ENCODE measurements at places on chromosomes 3 and 15.

DNA sequence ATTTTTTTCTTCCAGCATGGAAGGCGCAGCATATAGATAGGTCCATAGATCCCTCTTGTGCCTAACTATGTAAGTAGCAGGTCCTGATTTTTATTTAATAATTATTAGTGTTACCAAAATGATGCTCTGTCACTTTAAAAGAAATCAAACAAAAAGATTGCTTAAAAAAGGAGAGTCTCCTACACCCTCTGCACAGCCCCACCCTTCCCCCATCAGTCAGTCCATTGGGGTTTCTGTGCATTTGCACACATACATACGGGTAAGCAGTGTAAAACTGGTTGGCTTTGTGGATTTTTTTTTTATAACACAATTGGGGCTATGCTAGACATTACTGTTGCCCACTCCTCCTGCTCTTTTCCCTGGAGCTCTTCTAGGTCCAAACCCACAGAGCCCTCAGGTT is 7.0 kb upstream of the RPP14 start:
- no peak for DNase-seq

DNA sequence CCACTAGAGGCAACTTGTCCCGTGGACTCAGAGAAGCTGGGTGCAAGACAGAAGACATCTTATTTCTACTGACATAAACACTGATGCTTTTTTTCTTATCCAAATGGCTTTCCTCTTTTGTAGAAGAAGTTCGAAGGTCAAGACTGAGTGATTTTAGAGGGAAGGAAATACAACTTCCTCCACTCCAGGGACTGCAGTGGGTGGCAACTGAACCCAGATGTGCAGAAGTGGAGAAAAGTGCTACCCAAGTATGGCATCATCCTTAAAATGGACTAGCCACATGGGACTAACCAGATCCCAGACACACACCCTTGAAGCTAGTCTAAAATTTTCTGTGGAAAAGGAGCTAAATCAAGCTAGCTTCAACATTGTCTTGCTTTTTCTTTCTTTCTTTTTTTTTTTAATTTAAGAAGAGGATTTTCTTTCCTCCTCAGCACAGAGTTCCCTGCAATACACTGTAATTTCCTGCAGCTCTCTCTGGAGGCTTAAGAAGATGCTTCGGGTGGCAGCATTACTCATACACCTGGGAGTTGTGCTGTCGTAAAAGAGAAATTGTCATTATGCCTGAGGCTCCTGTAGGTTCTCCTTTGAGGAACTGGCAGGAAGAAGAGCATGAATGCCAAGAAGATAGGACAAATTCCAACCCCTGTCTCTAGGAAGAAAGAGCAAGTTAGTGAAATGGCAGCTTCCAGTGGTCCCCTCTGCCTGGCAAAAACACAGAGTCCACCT is 3.8 kb upstream of the FRMD4B start:
- no peak for DNase-seq

GRCh38 chr3:16993227-16993626 is 108.5 kb downstream of the PLCL2 start:
- no peak for DNase-seq

GRCh38 chr3:48845170-48845569 is 2.5 kb downstream of the PRKAR2A start:
- DNase-seq: no peak

DNA sequence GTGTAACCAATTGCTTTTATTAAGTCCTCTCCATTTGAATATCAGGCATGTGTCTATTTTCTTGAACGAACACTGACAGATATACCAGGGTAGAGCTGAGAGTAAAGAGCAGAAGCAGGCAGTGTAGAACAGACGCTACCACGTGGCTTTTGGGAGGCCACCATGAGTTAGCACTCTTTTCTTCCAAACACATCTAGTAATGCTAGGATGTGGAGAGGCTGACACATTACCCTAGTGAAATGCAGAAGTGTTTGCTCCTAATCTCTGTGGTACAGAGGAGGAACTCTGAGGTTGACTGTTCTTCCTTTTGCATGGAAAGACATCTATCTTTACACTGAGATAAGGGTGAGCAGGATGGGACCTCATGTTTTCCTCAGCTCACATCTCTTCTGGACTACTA is 216.3 kb downstream of the SATB1 start:
- DNase-seq: no peak

Data from H54 (cell line).